ENCODE measurements at places on chromosomes 7 and 10. TPM values are rescaled to one million over a fixed set of nuclear protein-coding genes. Genes with fewer than 3 reads are reported as not detected.

DNA sequence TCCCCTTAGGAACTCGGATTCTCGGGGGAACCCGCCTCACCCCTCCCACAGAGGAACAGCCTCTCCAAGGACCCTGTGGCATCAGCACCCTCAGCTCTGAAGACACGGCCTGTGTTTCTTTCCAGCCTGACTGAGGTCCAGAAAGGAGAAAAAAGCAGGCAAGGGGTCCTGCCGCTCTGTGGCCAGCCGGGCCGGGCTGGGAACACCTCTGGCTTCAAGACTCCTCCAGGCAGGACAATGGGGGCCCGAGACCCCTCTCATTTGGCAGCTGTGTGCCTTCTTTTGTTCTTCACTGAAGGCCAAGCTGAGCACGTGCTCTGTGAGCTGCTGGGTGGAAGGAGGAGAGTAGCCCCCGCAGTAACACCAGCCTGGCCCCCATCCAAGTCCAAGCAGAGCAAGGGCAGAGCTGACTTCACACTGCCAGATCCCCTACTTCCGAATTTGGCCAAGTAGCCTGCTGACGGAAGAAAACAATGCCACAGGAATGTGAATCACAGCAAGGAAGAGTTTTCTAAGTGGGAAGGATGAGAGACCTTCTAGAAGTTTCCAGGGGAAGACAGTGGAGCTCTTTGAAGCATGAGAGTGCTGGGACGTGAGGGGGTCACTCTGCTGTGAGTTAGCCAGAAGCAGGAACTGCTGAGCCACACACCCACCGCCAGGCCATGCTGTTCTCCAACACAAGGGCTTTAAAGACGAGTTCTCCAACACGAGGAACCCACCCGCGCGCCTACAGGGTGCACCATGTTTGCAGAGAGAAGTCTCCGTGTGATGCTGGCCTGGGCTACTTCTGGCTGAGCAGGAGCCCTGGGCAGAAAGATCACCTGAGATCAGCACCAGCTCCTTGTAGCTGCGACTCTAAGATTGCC, 3.1 kb downstream of the CNPY1 start:
- no peak for DNase-seq

DNA sequence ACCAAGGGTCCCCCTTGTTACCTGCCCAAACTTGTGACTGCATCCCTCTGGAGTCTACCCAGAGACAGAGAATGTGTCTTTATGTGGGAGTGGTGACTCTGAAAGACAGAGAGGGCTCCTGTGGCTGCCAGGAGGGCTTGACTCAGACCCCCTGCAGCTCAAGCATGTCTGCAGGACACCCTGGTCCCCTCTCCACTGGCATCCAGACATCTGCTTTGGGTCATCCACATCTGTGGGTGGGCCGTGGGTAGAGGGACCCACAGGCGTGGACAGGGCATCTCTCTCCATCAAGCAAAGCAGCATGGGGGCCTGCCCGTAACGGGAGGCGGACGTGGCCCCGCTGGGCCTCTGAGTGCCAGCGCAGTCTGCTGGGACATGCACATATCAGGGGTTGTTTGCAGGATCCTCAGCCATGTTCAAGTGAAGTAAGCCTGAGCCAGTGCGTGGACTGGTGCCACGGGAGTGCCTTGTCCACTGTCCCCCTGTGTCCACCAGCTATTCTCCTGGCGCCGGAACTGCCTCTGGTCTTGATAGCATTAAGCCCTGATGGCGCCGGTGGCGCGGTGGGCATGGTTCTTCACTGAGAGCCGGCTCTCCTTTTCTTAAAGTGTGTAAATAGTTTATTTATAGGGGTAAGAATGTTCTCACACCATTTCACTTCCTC, 19.4 kb upstream of the SH2D4B start:
- DNase-seq = no peak

- no peak for DNase-seq
These were observed 24.4 kb downstream of the ZNF775 start for GRCh38 chr7:150403376-150404171.

- peak; percentile 66 for DNase-seq
These were observed 22.9 kb downstream of the CDK6 start for GRCh38 chr7:92813390-92814024.

DNA sequence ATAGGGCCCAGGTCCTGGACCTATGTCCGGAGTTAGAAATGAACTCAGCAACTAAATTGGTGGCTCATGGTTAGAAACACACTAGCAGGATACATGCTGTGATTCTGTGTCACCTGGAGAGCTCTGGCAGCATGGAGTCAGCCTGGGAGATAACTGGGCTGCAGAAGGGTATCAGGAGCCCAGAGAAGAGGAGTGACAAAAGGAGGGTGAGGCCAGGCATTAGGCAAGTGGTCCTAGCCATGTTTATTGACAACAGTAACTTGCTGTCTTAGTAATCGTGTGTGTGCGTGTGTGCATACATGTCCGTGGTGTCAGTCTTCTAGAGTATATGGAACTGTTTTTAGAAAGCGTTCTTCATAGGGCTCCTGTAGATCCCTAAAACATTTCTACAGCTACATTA, 157.5 kb upstream of the PHYHIPL start:
- no peak for DNase-seq

C10orf90 gene
- 1.0 TPM for total RNA-seq
